Renal pelvis (tissue), 12 donors: ENCODE measurements at places on chromosomes 7 and 10.

DNA sequence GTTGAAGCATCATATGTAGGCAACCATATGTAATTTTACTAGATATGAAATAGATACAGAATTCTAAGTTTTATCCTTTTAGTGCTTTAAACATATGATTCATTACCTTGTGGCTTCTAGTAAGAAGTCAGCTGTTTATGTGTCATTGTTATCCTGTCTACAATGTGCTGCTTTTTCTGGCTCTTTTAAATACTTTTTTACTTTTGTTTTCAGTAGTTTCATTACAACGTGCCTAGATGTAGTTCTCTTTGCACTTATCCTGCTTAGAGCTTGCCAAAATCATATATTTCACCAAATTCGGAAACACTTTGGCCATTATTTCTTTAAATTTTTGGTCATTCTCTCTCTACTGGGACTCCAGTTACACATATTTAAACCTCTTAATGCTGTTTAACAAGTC is 26.4 kb downstream of the YAE1 start:
- DNase-seq, result no peak

DNA sequence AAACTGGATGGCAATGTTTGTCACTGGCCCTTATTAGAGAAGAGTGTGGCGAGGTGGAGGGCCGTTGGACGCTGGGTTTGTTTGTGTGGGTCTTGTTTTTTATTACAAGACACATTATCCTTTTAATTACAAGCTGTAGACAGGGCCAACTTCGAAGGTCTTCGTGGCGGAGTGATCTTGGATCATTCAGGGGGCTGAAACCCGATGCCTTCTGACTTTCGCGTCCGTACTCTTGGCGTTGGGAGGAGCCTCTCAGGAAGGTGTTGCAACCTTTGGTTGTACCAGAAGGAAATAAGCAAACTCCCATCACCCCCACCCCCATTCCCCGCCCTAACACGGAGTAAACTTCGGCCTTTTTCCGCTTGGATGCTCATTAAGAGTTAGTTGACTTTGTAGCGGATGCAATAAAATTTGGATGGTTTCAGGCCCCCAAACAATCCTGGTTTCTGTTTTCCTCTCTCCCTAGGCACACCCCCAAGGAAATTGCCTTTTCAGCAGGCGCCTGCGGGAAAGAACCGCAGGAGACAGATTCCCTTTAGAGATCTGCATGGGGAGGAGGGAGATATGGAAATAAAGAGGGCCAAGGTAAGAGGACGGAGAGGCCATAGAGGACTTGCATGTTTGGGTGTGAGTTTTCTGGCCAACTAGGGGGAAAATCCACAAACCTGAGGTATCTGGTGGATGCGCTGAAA is 294.5 kb upstream of the NFE2L3 start:
- DNase-seq, result peak; percentile 92

GRCh38 chr10:132884041-132884440 is 58.3 kb downstream of the CFAP46 start:
- no peak for DNase-seq

- no peak for DNase-seq
These were observed 407.7 kb downstream of the SH2D4B start for GRCh38 chr10:80945264-80945880.

DNA sequence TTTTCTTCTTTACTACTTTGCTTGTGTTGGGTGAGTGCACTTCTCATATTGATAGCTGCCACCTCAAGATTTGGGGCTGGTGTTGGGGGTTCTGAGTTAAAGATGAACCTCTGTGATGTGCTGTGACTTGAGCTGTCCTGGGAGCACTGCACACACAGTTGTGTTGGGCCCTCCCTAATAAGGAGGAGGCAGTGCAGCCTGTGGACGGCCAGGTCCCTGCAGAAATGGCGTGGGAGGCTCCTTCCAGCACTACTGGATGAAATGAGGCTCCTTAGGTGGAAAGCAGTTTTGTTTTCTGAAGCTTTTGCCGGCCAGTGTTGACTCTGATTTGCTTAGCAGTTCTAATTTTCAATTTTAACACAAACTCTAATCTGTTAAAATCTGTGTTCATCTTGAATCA is 44.0 kb downstream of the WDR37 start:
- DNase-seq, result no peak
